Osteoblast (primary cell): ENCODE measurements at places on chromosomes 12 and 14. TPM values are rescaled to one million over a fixed set of nuclear protein-coding genes. Genes with fewer than 3 reads are reported as not detected.
A peak's percentile ranks its signal among the peaks of the same experiment; 100 is the strongest.

DNA sequence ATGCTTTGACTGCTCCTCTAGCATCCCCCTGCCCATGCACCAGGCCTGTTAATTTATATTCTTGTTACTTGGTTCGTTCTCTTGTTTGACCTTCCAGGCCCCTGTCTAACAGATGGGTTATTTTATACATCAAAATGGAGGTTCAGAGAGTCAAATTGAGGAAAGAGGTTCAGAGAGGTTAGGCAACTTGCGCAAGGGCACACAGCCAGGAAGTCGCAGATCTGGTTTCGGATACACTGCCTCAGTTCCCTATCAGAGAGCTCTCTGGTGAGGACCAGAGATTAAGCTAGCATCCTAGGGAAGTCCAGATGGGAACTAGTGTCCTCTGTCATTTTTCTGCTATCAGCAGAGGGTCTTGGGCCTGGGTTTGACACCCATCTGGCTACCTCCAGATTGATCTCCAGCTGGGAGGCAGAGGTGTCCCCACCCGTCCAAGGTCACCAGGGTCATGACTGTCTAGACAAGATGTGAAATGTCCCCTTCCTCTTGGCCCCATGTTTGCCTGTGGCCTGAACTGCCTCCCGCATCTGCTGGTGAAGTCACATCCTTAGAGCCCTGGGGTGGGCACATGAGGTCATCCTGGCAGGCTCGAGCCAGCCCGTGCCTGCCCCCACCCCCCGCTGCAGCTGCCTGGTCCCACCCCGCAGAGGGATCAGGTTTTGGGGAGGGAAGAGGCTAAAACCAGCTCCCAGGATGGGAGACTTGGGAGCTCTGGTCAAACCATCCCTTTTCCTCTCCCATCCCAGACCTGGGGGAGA is 84.3 kb upstream of the NCOR2 start:
- no peaks in the 10 kb centered on the region for H3K27me3 ChIP-seq
- DNase-seq: no peak
- H3K36me3 ChIP-seq: no peaks in the 10 kb centered on the region
- H3K27ac ChIP-seq: no peak overlapping the region
- H3K4me1 ChIP-seq: peaks cover 15% of the 10 kb centered on the region

DNA sequence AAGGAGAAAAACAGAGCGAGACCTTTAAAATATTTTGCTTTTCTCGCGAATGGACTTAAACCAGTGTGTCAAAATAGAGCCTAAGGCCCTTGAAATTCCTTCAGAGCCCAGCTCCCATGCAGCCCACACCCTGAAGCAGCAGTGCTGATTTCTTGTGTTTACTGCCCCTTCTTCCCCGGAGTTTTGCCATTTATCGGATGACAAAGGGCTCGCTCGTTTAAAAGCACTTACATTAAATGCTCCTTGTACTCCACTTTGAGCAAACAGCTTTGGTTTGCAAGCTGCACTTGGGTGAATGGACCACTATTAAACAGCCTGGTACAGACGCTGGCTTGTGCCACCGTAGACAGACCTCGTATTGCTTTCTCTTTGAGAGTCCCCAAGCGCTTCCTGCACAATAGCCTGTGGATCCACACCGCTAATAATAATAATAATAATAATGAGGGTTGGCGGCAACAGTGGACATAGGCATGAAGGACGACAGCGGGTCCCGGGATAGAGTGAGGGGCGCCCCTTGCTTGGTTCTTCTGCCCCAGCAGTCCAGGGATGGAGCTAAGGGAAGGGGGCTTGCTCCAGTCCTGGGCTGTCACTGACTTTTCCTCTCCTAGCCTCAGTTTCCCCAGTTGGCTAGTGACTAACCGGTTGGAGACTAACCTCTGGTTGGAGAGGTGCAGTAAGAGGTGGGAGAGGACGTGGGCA is 6.6 kb downstream of the DLK1 start:
- peaks cover 34% of the 10 kb centered on the region for H3K27me3 ChIP-seq
- H3K4me3 ChIP-seq: no peak overlapping the region
- H3K4me1 ChIP-seq: no peaks in the 10 kb centered on the region
- no peak overlapping the region for H3K27ac ChIP-seq
- H3K36me3 ChIP-seq: no peaks in the 10 kb centered on the region

DNA sequence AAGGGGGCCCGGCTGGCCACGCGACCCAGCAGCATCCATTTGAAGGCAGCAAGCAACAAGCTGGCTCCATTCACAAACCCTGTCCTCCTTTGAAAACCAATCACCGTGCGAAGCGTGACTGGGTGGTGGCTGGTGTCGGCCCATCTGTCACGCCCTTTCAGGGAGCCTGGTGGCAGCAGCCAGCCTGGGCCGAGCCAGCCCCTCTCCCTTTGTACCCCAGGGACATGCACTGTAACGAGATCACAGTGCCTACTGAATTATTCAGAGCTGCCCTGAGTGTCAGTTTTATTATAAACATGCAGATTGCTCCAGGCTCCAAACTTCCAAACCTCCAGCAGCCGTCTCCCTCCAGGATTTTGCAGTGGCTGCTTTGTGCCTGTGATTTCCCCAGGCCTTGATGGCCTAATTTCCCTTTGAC is 22.3 kb upstream of the CTDSP2 start:
- H3K4me1 ChIP-seq: peaks cover 18% of the 10 kb centered on the region
- no peak overlapping the region for H3K27ac ChIP-seq
- no peak overlapping the region for H3K4me3 ChIP-seq

DNA sequence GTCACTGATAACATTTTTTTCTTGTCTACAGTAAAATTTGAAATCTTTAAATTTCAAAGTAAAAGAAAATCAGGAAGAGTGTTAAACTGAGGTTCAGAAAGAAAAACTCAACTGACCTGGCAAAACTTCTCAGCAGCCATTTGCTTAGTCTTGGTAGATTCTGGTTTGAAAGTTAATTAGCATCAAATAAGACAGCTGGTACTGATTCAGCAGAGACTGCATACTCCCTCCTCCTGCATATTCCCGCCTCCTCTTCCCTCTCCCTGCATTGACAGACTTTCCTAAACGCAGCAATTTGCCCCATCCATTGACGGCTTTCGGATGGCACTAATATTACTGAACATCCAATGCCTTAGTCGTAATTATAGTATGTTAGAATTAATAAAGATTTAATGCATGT is 520.8 kb downstream of the FLRT2 start:
- H3K36me3 ChIP-seq: no peaks in the 10 kb centered on the region
- DNase-seq: peak; percentile 5
- H3K4me1 ChIP-seq: no peaks in the 10 kb centered on the region
- no peak overlapping the region for H3K27ac ChIP-seq
- no peaks in the 10 kb centered on the region for H3K27me3 ChIP-seq

GRCh38 chr14:106003351-106003750 is 477.0 kb downstream of the TMEM121 start:
- no peak overlapping the region for H3K4me3 ChIP-seq
- H3K27me3 ChIP-seq: no peaks in the 10 kb centered on the region
- no peaks in the 10 kb centered on the region for H3K4me1 ChIP-seq
- no peak overlapping the region for H3K27ac ChIP-seq
- H3K36me3 ChIP-seq: no peaks in the 10 kb centered on the region

DNA sequence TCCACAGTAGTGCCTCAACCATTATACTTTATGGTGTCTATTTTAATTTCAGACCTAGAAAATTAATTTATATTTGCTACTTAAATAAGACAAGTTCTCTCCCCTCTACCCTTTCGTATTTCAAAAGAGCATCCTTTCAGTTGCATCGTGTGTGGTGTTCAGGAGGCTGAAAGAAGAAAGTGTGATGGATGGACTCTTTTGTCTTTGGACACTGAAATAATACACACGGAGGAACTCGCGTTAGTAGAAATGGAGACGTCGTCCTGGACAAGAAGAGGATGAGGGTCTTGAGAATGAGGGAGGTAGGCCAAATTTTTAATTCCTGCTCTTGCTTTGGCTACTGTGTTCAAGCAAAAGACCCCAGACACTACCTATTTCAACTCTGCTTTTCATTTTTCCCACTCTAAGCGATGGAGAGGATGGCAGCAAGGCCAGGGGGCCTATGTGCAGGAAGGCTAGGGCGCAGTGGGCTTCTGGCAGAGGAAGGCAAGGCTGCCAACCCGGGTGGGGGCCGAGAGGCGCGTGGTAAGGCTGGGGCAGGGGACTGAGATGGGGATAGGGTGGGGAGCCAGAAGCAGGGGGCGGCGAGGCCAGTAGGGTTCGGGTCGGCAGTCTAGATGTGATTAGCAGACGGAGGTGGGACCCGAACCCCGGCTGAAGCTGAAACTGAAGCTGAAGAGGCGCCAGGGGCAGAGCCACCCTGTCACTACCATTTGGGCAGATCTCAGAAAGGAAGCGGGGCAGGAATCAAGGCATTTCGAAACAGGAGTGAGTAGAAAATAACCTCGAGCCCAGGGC is 722 bp downstream of the TMED8 start:
- no peaks in the 10 kb centered on the region for H3K27me3 ChIP-seq
- peak; percentile 60 for DNase-seq
- H3K36me3 ChIP-seq: no peaks in the 10 kb centered on the region
- H3K4me3 ChIP-seq: peak overlapping the region; percentile 89
- H3K4me1 ChIP-seq: peaks cover 24% of the 10 kb centered on the region
- peak overlapping the region; percentile 83 for H3K27ac ChIP-seq

DNA sequence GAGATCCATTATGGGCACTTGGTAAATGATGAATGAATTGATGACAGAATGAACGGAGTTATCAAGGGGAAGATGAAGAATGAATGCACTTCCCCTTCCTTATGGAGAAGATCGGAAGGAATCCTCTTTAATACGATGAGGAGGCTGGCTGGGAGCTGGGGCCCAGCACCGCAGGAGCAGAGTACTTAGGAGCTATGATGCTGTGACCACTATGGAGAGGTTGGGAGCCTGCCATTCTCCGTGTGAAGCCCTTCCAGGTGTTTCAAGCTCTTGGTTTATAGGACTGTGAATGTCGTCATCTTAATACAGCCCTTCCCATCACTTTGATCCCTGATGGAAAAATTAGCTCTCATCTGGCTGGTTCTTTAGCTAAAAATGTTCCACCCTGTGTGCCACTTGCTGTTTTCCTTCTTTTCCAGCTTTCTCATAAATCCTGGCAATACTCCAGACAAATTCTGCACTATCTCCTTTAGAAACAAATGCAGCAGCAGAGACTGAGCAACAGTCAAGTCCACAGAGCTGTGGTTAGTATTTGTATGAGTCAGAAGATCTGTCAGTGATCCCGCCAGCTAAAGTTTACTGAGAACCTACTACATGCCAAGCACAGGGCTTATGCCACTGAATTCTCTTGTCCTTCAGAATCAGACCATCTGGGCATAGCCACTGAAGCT is 263.1 kb upstream of the CRY1 start:
- peaks cover 10% of the 10 kb centered on the region for H3K27me3 ChIP-seq
- H3K36me3 ChIP-seq: no peaks in the 10 kb centered on the region
- H3K27ac ChIP-seq: no peak overlapping the region
- H3K4me1 ChIP-seq: peaks cover 10% of the 10 kb centered on the region
- DNase-seq: peak; percentile 86

GRCh38 chr12:42504049-42504448 is 85.5 kb downstream of the PRICKLE1 start:
- no peaks in the 10 kb centered on the region for H3K27me3 ChIP-seq
- H3K36me3 ChIP-seq: no peaks in the 10 kb centered on the region
- no peak overlapping the region for H3K27ac ChIP-seq
- no peaks in the 10 kb centered on the region for H3K4me1 ChIP-seq
- H3K4me3 ChIP-seq: no peak overlapping the region

GRCh38 chr12:116773276-116773731 is 35.2 kb downstream of the RNFT2 start:
- H3K27me3 ChIP-seq: no peaks in the 10 kb centered on the region
- H3K36me3 ChIP-seq: no peaks in the 10 kb centered on the region
- H3K4me3 ChIP-seq: no peak overlapping the region
- H3K4me1 ChIP-seq: no peaks in the 10 kb centered on the region

DNA sequence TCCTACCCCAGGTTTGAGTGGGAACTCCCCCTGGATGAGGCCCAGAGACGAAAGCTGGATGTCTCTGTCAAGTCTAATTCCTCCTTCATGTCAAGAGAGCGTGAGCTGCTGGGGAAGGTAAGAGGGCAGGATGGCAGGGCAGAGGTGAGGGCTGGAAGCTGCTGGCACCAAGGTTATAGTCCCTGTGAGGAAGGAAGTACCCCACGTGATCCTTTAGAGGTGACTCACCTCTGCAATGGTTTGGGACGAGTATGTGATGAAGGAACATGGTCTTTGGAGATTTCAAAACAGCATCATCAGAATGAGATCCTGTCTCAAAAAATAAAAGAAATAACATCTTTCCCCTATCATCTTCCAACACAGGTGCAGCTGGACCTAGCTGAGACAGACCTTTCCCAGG is 9.2 kb upstream of the MYL6B start:
- H3K27ac ChIP-seq: no peak overlapping the region
- H3K4me1 ChIP-seq: peaks cover 5% of the 10 kb centered on the region
- no peak for DNase-seq
- no peaks in the 10 kb centered on the region for H3K27me3 ChIP-seq

DNA sequence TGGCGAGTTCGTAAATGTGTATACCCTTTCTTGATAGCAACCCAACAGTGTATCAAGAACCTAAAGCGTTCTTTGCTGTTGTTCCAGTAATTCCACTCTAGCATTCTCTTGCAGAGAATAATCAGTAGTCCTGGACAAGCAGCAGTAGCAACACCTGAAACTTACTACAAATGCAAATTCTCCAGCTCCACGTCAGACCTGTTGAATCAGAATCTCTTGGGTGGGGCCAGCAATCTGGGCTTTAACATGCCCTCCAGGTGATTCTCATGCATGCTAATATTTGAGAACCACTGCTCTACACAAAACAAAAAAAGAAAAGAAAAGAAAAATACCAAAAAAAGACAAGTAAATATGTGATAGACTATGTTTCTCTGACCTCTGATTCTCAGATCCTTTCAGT is 10.1 kb downstream of the PTGDR start:
- no peak overlapping the region for H3K27ac ChIP-seq
- peaks cover 4% of the 10 kb centered on the region for H3K4me1 ChIP-seq
- H3K27me3 ChIP-seq: no peaks in the 10 kb centered on the region
- H3K4me3 ChIP-seq: no peak overlapping the region
- H3K36me3 ChIP-seq: no peaks in the 10 kb centered on the region
- DNase-seq: no peak

- no peak overlapping the region for H3K27ac ChIP-seq
- peaks cover 52% of the 10 kb centered on the region for H3K36me3 ChIP-seq
- H3K4me3 ChIP-seq: no peak overlapping the region
Measured at GRCh38 chr14:20997115-20997514, 2.0 kb upstream of the SLC39A2 start.

DNA sequence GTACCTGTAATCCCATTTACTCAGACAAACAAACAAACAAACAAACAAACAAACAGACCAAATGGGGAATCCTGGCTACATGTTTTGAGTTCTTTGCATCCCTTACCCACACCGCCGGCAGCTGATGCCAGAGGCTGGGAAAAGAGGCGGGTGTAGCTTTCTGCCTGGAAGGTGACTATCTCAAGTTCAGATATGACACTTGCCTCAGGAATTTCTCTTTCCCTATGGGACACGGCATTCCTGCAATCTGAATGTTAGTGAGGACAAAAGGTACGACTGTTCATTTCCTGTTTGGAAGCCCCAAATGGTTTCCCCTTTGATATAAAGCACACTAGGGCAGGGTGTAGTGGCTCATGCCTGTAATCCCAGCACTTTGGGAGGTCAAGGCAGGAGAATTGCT is 2.9 kb downstream of the MYL2 start:
- no peaks in the 10 kb centered on the region for H3K4me1 ChIP-seq
- peaks cover 13% of the 10 kb centered on the region for H3K27me3 ChIP-seq
- no peak overlapping the region for H3K4me3 ChIP-seq
- no peak overlapping the region for H3K27ac ChIP-seq
- peak; percentile 89 for DNase-seq

The DNAJC22 gene
- total RNA-seq: 0.29 and 1.1 TPM in 2 replicates

The SAMD4A gene
- total RNA-seq: 26.1 and 28.3 TPM in 2 replicates

The RNASE3 gene
- total RNA-seq: not detected in 2 replicates

The NRXN3 gene
- total RNA-seq: 1.8 and 2.5 TPM in 2 replicates

The FBXL14 gene
- total RNA-seq: 9.8 and 10.3 TPM in 2 replicates
